NCI-H1930 (cell line): ENCODE measurements at places on chromosomes 7 and 10.

DNA sequence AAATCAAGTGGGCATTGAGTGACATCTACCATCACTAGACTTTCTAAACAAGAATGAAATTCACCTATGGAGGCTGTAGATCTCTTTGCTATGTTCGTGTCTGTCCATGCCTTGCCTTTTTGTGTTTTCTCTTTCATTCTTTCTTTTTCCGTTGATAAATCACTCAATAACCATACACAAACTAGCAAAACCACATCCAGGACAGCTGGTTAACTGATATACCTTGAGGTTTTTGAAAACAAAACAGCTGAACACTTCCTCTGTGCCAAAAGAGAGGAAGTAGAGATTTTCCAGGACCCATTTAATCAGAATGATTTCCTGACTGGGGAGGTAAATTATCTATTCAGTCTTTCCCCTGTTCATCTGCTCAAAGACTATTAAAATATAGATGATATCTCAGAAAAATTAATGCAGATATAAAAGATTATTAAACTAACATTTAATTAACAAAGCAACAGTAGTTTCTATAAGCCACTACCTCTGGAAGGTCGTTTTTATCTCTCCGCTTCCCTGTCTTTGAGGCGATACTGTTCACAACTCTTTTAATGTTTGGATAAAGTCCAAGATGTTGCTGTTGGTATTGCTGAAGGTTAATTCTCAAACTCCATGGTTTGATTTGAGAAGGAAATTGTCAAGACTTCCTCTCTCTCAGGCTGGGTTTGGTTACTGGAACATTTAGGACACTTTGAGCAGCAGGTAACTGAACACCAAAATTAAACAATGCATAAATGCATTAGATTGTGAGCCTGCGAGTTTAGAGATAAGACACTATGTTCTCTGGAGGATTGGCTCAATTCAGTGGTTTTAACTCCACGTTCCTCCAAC is 24.4 kb upstream of the C10orf67 start:
- DNase-seq = no peak

DNA sequence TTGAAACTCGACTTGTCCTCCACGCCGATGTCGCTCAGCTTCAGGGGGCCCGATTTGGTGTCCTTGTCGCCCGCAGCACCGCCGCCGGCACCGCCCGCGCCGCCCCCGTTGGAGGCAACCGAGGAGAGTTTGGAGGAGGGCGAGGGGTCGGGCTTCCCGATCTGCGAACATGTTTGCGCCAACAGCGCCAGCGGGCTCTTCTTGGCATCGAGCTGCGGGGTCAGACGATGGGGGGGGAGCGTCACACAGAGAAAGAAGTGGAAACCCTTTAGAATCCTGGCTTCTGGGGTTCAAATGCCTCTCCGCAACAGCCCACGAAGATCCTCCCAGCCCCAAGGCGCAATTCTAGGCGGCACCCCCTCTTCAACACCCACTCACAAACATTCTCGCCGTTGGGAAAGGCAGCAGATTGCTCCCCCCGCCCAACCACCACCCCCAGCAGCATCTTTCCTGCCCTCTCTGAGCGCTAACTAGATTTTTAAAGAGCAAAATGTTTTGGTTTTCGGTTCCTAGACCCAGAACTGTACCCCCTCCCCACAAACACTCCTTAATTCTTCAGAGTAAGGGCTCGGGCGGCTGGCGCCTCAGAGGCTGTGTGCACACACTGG is 1.3 kb downstream of the ZNF503 start:
- no peak for DNase-seq

DNA sequence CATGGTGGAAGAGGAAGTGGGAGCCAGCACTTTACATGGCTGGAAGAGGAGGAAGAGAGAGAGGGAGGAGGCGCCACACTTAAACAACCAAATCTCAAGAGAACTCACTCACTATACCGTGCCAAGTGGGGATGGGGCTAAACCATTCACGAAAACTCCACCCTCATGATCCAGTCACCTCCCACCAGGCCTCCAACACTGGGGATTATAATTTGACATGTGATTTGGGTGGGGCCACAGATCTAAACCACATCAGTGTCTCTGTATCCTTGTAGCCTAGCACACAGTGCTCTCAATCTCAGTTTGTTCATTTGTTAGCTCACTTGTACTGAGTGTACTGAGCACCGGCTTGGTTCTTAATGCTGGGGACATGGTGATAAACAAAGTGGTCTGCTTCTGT is 228.3 kb downstream of the BUB3 start:
- no peak for DNase-seq

DNA sequence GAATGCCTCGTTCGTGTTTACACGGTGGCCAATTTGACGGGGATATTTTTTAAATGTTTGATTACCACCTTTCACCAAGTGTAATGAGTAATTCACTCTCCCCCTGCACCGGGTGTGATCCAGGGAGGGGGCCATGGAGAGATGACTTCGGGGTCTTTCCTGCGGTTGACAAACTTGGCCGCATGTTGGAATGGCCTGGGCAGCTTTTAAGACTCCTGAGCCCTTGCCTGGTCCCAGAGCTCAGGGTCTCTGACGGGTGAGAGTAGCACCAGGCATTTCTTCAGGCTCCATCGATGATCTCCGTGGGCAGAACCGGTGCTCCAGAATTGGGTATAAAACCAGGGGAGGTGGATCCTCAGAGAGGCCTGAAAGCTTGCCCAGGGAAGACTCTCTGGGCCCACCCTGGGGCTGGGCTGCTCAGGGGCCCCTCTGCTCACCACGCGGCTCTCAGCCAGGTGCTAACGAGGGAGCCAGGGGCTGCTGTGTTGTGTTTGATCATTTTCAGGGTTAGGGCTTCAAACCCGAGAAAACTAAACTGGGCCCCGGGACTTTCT is 882 bp downstream of the ZNF282 start:
- DNase-seq = no peak

DNA sequence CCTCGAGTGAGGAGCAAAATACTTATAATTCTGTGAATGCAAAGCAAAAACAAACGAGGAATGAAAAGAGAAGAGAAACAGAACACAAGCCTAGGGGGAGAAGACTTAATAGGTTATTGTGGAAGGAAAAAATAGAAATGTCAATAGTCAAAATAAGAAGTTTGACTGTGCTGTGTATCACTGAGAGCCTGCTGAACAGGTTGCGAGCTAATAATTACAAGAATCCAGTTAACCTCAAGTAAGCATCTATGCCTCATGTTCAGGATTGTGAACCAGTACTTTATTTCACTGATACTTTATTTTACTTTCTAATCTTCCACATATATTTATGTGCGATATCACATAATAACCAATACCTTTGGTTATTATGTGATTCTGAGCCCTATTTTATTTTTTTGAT is 316.7 kb downstream of the OTUD1 start:
- no peak for DNase-seq

DNA sequence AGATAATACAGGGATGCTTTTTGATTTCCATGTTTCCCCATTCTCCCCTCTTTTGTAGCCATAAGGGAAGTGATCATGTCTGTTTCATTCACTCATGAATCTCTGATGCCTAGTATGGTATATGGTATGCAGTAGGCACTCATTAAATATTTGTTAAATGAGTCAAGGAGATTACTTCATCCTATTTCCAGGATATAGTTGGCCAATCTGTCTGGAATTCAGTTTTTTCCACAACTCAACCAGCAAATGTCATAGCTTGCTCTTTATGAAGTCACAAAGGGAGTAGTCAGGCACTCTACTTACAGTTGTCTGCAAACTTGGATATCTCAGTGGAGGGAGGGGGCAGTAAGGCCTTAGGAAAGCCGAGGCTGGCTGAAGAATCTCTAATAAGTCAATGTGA is 853.6 kb downstream of the LRMDA start:
- DNase-seq = no peak

GRCh38 chr10:17649836-17650235 is 5.9 kb downstream of the STAM start:
- DNase-seq = no peak

GRCh38 chr7:151806204-151806603 is 70.7 kb downstream of the PRKAG2 start:
- no peak for DNase-seq

DNA sequence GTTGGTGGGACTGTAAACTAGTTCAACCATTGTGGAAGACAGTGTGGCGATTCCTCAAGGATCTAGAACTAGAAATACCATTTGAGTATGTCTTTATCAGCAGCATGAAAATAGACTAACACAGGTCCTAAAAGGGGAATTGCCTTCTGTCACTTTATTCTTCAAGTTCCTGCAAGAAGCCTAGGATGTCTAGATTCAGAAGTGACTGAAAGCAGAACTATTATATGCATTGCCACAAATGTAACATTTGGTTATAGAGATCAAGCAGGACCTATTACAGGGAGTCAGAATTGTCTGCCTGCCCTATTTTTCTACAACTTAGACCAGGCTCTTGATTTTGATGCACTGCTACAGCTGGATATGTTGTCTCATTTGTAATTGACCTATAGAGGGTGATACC is 364.7 kb downstream of the SORCS1 start:
- no peak for DNase-seq

- DNase-seq = no peak
These were observed 142.6 kb upstream of the ASAH2 start for GRCh38 chr10:50393784-50394467.

- DNase-seq = no peak
These were observed 87.9 kb downstream of the TPK1 start for GRCh38 chr7:144747936-144748335.

DNA sequence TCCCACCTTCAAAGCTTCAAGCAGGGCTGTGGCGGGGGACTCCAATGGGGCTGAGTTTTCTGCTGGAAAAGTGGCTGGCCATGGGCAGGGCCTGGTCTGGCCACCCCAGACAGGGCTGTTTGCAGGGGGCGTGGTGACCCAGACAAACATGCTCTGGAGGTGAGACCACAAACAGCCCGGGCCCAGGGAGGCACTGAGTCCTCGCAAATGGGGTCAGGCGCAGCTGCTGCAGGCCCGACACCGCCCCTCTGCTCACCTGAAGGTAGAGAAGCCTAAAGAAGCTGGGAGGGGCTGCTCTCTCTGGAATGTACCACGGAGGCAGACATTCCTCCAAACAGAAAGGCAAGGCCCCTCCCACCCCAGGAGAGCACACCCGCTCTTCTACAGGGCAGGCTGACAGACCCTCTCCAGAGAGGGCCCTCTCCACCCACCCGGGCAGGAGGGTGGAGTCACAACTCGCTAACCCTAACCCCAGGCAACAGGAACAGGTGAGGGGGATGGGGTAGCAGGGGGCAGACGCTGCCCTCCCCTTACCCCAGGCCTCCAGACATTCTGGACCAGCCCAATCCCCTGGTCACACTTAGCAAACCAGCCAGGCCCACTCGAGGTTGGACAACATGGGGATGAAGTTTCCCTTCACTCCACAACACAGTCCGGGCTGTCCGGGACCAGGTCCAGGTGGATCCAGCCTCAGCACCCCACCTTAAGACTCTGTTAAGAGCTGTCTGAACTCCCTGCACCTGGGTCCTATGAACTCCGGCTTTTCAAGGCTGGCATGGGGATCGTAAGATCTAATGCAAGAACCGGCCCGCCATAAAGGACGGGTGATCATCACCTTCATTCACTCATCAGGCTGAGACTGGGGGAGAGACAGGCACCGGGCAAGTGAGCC is 32.3 kb downstream of the OAT start:
- DNase-seq = no peak

DNA sequence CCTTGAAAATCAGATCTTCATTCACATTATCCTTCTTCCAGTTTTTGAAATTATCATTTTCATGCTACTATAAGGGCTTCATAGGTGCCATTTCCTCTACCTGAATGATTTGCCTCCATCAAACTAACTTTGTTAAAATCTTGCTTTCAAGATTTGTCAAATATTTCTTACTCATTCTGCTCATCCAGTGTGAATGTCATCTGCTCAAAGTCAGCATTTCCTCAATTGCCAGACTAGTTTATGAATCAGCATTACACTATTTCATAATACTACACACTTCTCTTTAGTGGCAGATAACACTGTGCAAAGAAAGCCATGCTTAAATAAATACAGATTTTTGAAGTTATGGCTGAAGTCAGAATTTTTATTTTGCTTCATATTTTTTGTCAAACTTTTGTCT is 21.3 kb upstream of the LIPF start:
- no peak for DNase-seq

- no peak for DNase-seq
These were observed 516.9 kb upstream of the LRRN3 start for GRCh38 chr7:110573862-110574528.

GRCh38 chr10:56715262-56715661 is 354.2 kb upstream of the ZWINT start:
- no peak for DNase-seq

GRCh38 chr7:41732436-41732785 is 29.5 kb upstream of the INHBA start:
- no peak for DNase-seq

DNA sequence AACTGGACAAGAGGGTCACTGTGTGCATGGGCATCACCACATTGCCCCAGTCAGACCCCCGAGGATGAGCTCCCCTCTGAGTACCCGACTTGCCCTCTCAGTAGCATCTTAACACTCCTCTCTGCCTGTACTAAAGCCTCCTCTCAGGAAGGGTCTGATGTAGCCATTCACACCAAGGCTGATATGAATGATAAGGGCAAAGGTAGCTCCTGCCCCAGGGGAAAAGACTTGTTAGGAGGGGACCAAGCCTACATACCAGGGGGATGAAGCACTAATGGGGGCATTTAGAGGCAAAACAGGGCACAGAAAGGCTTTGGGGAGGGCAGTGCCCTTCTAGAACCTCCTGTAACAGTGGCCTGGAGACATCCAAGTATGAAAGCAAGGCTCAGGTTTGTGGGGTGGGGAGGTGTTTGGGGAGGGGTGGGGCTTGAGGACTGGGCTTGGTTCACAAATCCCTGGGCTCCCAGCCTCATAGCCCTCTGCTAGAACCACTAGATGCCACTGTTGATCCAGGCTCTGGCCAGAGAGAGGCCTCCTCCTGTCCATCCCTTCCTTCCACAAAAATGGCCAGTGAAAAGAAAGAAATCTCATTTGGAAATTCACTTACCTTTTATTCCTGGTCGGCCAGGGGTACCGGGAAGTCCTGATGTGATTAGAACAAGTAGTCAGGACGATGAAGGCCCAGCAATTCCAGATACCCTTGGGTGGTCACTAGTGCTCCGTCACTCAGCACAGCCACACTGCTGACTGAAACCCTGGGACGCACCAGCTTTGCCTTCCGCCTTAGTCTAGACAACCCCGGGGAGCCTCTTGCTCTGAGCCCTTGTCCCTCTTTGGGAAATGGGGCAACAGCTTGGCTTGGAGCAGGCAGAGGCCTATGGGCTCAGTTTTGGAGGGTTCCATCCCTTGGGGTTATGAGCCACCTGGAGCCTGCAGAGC is 40.3 kb downstream of the COL17A1 start:
- peak; percentile 25 for DNase-seq

DNA sequence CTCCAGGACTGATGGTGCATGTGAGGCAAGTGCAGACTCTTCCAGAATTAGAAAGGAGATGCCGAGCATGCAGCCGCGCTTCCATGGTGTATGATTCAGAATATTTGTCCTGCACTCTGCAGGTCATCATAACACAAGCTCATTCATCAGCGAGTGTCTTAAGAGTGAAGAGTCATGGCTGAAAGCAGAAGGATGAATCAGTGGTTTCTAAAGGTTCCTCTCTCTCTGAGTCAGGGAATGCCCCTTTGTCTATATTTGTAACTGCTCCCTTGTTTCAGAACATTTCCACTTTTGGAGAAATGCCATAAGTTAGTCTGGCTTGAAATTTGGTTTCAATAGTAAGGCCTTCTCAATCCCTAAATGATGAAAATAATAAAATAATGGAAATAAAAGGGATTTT is 52.3 kb downstream of the HECW1 start:
- DNase-seq = no peak
